B cell (primary cell): ENCODE measurements at places on chromosomes 16 and 17.

DNA sequence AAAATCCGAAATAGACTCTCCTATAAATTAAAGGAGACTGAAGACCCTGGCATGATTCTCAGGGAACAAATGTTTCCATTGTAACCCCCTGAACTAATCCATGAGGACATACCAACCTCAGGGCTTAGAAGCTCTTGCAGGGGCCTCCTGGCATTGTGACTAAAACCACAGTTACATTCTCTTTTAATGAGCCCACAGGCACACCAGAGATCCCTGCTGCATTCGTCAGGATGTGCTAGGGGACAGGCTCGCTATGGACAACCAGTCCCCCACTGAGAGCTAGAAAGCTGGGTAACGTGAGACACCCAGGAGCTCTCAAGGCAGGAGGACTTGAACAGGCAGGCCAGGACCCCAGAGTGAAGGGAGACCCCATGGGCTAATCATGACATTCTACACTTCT is 140.6 kb upstream of the TNRC6C start:
- no peaks in the 10 kb centered on the region for H3K4me1 ChIP-seq
- no peak overlapping the region for H3K4me3 ChIP-seq

DNA sequence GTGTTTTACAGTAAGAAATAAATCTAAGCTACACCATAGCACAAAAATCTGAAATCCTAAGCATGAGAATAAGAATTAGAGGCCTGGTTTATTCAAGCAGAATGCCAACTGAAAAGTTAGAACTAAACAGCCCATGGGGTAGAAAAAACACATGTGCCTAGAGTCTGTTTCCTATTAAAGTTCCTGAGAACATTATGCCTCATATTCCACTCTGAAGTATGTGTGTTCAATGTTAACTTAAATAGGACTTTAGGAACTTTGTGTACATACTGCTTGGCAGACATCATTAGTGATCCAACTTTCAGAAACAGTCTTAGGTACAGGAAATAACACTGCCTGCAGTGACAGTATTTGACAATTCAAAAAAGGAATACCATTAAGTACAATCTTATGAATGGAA is 18.2 kb downstream of the HEATR6 start:
- H3K27ac ChIP-seq: no peak overlapping the region
- peaks cover 77% of the 10 kb centered on the region for H3K36me3 ChIP-seq
- H3K4me1 ChIP-seq: no peaks in the 10 kb centered on the region
- H3K4me3 ChIP-seq: no peak overlapping the region
- no peak for DNase-seq

- no peak overlapping the region for H3K27ac ChIP-seq
- peaks cover 13% of the 10 kb centered on the region for H3K4me1 ChIP-seq
- DNase-seq: no peak
- no peaks in the 10 kb centered on the region for H3K36me3 ChIP-seq
- no peak overlapping the region for H3K4me3 ChIP-seq
Observed at GRCh38 chr17:69450918-69451317, 36.4 kb downstream of the MAP2K6 start.

DNA sequence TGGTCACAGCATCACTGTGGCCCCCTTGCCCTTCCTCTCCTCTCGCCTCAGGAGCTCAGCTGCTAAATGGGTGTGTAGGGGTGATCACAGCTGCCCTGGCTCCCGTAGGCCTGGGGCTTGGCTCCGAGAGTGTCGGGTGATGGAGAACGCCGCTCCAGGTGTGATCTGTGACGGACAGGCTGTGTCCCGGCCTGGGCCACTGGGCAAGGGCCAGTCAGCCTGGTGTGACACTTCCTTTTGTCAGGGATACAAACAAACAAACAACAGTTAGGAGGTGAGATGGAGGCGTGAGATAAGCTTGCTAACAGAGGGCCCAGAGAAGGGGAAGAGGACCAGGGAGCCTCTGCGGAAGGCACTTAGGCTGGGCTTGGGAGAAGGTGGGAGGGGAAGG is 2.0 kb downstream of the ADGRG1 start:
- H3K27ac ChIP-seq: no peak overlapping the region
- peaks cover 5% of the 10 kb centered on the region for H3K4me1 ChIP-seq
- H3K27me3 ChIP-seq: no peaks in the 10 kb centered on the region
- H3K4me3 ChIP-seq: no peak overlapping the region
- DNase-seq: no peak

GRCh38 chr16:17072104-17072503 is 398.7 kb downstream of the XYLT1 start:
- H3K4me3 ChIP-seq: no peak overlapping the region
- no peaks in the 10 kb centered on the region for H3K27me3 ChIP-seq
- peaks cover 40% of the 10 kb centered on the region for H3K4me1 ChIP-seq
- H3K27ac ChIP-seq: no peak overlapping the region
- no peak for DNase-seq
- no peaks in the 10 kb centered on the region for H3K36me3 ChIP-seq

DNA sequence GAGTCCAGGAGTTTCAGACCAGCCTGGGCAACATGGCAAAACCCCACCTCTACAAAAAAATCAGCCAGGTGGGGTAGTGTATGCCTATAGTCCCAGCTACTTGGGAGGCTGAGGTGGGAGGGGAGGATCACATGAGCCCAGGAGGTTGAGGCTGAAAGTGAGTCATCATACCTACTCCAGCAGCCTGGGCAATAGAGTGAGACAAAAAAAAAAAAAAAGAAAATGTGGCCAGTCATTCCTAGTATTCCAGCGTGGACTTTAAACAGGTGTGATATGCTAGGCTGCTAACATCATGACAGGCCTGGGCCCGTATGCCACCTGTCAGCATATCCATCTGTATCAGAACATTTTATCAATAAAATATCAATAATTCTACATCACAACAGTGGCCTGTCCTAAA is 143.3 kb downstream of the AATF start:
- peaks cover 5% of the 10 kb centered on the region for H3K4me1 ChIP-seq
- H3K27me3 ChIP-seq: no peaks in the 10 kb centered on the region
- no peak for DNase-seq
- H3K36me3 ChIP-seq: peaks cover 22% of the 10 kb centered on the region
- H3K4me3 ChIP-seq: no peak overlapping the region

DNA sequence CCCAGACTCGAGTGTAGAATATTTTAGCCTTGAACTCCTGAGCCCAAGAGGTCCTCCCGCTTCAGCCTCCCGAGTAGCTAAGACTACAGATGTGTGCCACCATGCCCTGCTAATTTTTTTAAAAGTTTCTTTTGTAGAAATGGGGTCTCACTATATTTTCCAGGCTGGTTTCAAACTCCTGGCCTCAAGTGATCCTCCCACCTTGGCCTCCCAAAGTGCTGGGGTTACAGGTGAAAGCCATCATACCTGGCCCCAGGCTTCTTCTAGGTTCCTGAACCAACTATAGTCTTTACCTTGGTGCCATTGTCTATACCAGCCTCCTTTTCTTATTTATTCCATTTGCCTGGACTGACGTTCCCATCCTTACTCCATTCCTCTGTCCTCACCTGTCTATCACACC is 17.1 kb upstream of the PRKAR1A start:
- H3K36me3 ChIP-seq: no peaks in the 10 kb centered on the region
- H3K27me3 ChIP-seq: no peaks in the 10 kb centered on the region
- no peak overlapping the region for H3K4me3 ChIP-seq

DNA sequence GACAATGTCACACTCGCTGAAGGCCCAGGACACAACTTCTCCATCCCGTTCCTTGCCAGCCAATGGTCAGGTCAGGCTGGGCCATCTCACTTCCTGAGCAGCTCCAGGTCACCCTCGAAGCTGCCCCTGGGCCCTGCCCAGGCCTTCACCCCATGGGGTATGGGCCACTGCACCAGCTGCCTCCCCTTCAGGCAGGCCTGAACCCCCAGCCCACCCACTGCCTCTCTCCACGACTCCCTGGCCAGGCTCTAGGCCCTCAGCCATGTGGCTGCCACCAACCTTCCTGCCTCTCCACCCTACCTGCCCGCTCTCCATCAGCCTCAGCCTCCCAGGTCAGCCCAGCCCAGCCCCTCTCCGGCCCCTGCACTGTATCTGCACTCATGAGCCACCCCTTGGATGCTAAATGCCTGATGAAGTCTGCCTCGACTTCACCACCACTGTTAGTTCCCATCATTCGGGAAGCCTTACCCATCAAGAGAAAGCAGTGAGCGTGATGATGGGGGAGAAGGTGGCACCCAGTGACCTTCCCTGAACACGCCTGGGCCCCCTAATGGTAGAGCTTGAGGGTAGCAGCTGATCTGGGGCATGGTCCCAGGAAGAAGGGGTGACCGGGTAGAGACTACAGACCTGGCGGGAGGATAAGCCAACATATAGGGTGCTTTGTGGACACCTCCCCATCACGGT is 30.9 kb upstream of the C16orf95 start:
- H3K36me3 ChIP-seq: peaks cover 32% of the 10 kb centered on the region
- DNase-seq: no peak
- H3K4me3 ChIP-seq: no peak overlapping the region
- H3K27me3 ChIP-seq: no peaks in the 10 kb centered on the region
- H3K4me1 ChIP-seq: peaks cover 4% of the 10 kb centered on the region
- no peak overlapping the region for H3K27ac ChIP-seq

- H3K27me3 ChIP-seq: no peaks in the 10 kb centered on the region
- peaks cover 7% of the 10 kb centered on the region for H3K4me1 ChIP-seq
- H3K27ac ChIP-seq: no peak overlapping the region
- no peak for DNase-seq
- H3K36me3 ChIP-seq: no peaks in the 10 kb centered on the region
Observed at GRCh38 chr17:60862482-60862881, 184.8 kb downstream of the BCAS3 start.

- no peaks in the 10 kb centered on the region for H3K27me3 ChIP-seq
- H3K36me3 ChIP-seq: no peaks in the 10 kb centered on the region
- H3K4me3 ChIP-seq: no peak overlapping the region
- no peaks in the 10 kb centered on the region for H3K4me1 ChIP-seq
Observed at GRCh38 chr16:64265756-64266155, 856.1 kb downstream of the CDH11 start.

DNA sequence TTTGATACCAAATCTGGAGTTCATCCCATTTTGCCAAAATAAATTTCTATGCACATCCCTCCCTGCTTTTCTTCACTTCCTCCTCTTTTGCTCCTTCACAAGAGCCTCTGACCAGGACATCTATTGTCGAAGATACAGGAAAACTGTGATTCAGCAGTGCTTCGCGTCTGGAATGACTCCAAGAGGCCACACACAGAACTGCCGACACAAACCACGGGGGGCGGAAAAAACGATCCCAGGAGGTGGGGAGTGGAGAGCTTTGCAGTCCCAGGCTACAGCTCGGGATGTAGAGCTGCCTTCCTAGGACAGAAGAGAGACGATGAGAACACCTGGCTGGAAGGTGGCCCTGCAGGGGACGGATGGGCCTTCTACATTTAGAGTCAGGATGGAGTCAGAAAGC is 102.8 kb downstream of the XYLT1 start:
- no peaks in the 10 kb centered on the region for H3K27me3 ChIP-seq
- DNase-seq: no peak
- peaks cover 95% of the 10 kb centered on the region for H3K4me1 ChIP-seq
- no peak overlapping the region for H3K4me3 ChIP-seq

DNA sequence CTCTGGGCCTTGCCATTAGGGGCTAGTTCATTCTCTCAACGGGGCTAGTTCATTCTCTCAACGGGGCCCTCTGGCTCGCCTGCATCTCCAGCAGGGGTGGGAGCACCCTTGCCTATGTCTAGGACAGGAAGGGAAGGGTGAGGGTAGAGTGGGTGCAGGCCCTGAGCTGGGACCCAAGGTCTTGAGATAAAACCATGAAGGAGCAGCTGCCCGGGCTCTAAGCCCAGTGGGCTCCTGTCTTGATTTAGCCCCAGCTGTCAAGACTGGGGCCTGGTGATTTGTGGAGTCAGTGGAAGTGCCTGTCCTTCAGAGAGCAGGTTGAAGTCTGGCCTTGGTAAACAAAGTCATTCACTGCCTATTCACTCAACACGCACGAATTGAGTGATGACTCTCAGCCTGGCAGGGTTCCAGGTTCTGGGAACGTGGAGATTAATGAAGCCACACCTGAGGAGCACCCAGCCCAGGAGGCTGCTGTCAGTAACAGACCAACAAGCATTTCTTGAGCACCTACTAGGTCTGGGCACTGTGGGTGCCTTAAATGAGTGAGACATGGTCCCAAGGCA is 35.4 kb downstream of the WNT3 start:
- H3K36me3 ChIP-seq: no peaks in the 10 kb centered on the region
- H3K27ac ChIP-seq: no peak overlapping the region
- peaks cover 7% of the 10 kb centered on the region for H3K4me1 ChIP-seq
- no peak for DNase-seq

DNA sequence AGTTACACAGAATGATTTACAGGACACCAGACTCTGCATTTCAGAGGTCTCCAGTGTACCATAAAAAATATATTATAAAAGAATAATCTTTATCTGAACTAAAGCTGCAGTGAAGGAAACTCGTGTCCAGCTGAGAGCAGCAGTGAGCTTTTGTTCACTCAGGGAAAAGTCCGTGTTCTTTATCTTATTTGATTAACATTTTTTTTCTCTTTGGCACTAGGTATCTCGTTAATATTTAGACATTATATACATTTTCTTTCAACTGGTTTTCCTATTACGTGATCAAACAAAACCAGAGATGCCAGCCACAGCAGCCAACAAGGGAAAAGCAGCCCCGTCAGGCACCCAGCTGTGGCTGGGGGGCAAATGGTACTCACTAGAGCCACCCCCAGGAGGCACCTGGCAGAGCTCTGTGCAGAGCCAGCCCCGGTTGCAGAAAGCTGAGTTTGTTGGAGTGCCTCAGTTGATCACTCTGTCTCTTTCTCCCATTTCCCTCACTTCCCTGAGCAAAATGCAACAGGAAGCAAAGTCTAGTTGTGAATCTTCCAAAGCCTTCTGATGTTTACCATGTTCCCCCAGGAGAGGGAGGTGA is 1.1 kb upstream of the HS3ST4 start:
- no peaks in the 10 kb centered on the region for H3K36me3 ChIP-seq
- no peaks in the 10 kb centered on the region for H3K4me1 ChIP-seq
- H3K27me3 ChIP-seq: peaks cover 23% of the 10 kb centered on the region

DNA sequence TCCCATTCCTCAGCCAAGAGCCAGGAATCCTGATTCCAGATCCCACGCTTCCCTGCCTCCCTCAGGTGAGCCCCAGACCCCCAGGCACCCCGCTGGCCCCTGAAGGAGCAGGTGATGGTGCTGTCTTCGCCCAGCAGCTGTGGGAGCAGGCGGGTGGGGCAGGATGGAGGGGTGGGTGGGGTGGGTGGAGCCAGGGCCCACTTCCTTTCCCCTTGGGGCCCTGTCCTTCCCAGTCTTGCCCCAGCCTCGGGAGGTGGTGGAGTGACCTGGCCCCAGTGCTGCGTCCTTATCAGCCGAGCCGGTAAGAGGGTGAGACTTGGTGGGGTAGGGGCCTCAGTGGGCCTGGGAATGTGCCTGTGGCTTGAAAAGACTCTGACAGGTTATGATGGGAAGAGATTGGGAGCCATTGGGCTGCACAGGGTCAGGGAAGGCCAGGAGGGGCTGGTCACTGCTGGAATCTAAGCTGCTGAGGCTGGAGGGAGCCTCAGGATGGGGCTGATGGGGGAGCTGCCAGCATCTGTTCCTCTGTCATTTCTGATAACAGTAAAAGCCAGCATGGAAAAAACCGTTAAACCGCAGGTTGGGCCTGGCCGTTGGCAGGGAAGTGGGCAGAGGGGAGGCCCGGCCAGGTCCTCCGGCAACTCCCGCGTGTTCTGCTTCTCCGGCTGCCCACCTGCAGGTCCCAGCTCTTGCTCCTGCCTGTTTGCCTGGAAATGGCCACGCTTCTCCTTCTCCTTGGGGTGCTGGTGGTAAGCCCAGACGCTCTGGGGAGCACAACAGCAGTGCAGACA is at the start of gene SPN:
TSS of gene SPN (plus strand) at position 232 of the 791 bp plus-strand sequence. CDS start at position 714, 482 bp downstream.
- peaks cover 68% of the 10 kb centered on the region for H3K4me1 ChIP-seq
- no peaks in the 10 kb centered on the region for H3K36me3 ChIP-seq
- peak within 1 kb of the TSS; percentile 2 for H3K27ac ChIP-seq
